ENCODE measurements at places on chromosomes 11 and 22. TPM values are rescaled to one million over a fixed set of nuclear protein-coding genes. Genes with fewer than 3 reads are reported as not detected.

- no peak for DNase-seq
These were observed 98.4 kb downstream of the TP53I11 start for GRCh38 chr11:44852159-44852747.

- peak; percentile 27 for DNase-seq
These were observed 76.9 kb downstream of the TENM4 start for GRCh38 chr11:79363861-79364378.

DNA sequence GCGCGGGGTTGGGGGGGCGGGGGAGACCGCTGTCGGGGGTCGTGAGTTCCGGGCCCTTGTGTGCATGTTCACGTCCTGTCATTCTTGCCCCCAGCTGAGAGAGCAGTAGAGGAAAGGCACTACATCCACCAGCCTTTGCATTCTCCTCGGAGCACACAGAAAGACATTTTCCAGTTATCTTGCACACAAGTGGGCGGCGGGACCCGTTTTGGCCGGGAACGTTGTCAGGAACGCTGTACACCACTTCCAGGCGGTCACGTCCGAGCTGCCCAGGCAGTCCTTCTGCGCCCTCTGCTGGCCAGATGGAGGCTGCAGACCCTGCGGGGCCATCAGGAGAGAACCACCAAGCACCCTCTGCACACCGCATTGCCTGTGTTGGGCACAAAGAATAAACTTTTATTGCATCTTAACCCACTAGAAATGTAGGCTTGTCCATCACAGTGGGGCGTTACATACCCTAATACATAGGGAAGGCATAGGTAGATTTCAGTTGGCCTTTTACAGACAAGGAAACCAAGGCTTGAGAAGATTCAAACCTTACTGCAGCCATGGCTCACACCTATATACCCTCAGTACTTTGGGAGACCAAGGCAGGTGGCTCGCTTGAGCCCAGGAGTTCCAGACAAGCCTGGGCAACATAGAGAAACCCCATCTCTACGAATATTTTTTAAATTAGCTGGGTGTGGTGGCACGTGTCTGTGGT is 2.8 kb upstream of the CDKN1C start:
- peak; percentile 77 for DNase-seq

GRCh38 chr11:35065566-35065965 is 73.4 kb upstream of the CD44 start:
- no peak for DNase-seq

DNA sequence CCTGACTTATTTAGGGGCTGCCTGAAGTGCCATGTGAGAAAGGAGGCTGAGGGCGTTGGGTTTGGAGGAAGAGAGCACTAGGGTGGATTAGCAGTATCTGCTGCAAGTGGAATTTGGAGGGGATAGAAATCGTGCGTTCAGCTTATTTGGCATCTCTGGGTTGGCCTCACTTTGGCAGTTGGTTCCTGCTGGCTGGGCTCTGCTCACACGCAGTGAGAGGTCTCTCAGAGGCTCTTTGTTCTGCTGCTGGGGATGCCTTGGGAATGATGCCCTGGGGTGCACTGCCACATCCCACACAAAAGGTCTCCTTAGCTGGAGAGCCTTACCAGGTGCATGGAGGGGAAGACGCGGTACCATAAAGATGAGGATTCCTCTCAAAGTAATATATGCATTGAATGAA is 17.7 kb upstream of the MICAL2 start:
- DNase-seq = no peak

DNA sequence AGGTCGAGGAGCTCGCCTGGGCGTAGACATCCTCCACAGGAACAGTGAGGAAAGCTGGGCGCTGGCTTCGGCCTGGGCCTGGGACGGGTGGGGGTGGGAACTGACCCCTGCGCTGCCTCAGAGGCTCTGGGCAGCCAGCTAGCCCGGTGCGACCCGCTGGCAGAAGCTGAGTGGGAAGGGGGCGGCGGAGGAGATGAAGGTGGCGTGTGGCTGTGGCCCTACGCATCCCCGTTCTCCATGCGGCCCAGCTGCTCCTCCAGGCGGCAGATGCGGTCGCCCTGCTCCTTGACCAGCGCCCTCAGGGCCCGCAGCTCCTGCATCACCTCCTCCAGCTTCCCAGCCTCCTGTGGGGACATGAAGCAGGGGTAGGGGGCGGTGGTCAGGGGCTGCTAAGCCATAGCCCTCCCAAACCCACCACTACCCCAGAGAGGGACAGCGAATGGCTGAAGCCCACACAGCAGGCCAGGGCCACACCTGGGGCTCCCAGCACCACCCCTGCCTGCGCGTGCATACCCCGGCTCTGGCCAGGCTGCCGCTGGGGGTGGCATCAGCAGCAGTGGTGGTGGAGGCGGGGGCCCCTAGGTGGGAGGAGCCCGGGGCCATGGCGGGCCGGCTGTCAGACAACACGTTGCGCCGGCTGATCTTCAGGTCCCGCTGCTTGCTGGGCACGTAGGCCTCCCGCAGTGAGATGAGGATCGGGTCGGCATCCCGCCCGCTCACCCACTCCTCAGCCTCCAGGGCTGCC is 848 bp upstream of the PTPRCAP start:
- DNase-seq = no peak

DNA sequence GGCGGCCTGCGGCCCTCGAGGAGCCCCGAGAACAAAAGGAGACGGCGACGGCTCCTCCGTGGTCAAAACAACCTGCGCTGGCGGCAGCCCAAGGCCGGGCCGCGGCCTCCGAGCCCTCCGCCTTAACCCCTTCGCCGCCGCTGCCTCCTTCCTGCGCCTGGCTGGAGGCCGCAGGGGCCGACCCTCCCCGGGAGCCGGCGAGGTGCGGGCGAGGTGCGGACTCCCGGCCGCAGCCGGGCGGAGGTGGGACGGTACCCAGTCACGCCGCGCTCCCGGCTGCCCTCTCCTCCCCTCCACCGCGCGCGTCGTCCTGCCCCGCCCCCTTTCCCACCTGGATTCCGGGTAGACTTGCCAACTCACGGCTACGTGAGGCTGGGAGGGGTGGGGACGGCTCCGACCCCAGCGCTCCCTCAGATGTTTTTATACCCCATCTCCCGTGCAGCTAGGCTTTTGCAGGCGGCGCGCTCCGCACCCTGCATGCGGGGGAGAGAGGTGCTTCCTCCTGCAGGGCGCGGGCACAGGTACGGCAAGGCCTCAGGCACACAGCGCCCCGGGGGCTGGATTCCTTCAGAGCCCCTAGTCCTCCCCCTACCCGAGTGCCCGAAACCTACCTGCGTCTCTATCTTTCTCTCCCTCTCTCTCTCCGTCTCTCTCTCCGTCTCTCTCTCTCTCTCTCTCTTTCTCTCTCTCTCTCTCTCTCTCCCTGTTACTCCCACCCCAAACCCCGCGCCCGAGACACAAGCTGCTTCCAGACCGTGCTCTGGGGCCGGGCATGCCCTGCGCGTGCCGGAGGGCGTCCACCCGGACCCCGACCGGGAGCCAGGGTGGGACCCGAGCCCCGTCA is 2.0 kb downstream of the PDGFB start:
- no peak for DNase-seq

DNA sequence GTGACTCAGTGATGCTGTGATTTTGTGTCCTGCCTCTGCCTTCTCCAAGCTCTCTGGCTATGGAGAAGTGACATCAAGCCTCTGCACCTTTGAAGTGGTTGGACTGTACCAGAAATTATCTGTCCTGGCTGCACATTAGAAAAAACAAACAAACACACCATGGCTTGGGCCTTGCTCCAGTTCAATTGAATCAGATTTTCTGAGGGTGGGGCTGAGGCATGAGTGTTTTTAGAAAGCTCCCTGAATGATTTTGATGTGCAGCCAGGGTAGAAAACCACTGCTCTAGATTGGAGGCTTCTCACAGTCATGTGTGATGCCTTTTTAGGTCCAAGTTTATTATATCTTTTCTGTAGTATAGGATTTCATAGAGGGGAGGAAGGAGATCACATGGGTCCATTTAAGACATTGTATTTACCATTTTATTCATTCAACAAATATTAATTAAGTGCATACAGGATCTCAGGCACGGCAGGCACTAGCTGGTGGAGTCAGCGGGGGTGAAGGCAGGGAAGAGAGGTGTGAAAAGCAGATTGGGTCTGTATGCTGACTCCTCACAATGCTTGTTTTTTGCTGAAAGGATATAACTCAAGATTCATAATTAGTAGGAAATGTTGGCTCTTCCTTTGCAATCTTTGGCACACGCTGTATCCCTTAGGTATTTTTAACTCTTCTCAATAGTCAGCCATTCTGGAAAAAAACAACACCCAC is 7.1 kb upstream of the VSTM5 start:
- no peak for DNase-seq

Gene FOLH1
- total RNA-seq = 0.40 TPM

Gene DGCR8
- total RNA-seq = 22.9 TPM

Gene PHLDA2
- 71.3 TPM for total RNA-seq

All from HT1080 (cell line).